ENCODE measurements at places on chromosomes 7 and 10.
A peak's percentile ranks its signal among the peaks of the same experiment; 100 is the strongest.

GRCh38 chr7:151762583-151763245 is 114.2 kb downstream of the PRKAG2 start:
- DNase-seq, result no peak

GRCh38 chr7:116252249-116252648 is 41.9 kb downstream of the TES start:
- DNase-seq, result no peak

DNA sequence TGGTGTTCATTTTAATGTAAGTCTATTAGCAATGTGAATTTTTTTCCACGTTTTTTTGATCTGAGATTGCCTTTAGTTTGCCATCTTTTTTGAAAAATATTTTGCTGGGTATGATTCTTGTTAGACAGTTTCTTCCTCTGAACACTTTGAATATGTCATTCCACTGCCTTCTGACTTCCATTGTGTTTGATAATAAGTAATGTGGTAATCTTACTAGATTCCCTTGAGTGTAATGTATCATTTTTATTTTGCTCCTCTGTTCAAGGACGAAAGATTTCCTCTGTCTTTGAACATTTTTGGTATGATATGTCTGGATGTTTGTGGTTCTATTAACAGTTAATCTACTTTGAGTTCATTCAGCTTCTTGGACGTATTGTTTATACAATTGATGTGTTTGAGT is 371.4 kb downstream of the SUGCT start:
- no peak for DNase-seq

DNA sequence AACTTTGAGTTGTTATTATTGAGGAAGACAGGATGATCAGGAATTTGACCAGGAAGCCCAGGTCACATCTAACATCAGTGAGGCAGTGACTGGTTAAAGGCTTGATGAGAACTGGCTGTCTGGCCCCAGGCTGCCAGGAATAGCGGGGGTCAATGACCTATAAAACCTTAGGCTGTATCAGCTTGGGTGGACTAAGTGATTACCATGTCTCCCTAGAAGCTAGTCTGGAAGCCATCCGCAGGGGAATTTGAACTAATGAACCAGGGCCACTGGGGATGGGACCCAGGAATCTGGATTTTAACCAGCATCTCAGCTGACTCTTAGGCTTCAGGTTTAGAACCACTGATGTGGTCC is 56.6 kb downstream of the BPGM start:
- no peak for DNase-seq

GRCh38 chr7:128104108-128104742 is 73.0 kb upstream of the LRRC4 start:
- DNase-seq, result no peak

DNA sequence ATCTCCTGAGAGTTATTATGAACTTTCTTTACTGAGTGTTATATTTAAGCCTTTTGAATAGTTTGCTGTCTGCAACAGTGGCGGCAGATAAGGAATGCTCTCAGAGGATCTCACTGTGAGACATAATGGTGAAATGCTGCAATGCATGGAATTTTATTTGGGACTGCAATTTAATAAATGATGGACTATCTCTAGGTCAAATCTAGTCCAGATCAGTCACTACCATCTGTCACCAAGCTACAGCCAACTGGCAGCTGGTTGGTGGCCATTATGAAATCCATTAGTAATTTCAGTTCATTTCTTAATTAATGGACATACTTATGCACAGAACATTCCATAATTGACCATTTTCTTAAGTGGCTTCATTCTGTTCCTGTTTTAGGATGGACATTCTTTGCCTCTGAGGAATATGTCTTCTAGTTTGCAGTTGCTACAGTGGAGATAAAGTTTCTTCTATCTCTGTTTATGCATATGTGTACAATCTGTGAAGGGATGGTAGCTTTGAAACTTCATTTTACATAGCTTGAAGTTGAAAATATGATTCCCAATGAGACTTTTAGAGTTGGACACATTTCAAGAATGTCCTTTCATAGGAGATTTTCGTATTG is 586.6 kb downstream of the SUGCT start:
- DNase-seq, result no peak

DNA sequence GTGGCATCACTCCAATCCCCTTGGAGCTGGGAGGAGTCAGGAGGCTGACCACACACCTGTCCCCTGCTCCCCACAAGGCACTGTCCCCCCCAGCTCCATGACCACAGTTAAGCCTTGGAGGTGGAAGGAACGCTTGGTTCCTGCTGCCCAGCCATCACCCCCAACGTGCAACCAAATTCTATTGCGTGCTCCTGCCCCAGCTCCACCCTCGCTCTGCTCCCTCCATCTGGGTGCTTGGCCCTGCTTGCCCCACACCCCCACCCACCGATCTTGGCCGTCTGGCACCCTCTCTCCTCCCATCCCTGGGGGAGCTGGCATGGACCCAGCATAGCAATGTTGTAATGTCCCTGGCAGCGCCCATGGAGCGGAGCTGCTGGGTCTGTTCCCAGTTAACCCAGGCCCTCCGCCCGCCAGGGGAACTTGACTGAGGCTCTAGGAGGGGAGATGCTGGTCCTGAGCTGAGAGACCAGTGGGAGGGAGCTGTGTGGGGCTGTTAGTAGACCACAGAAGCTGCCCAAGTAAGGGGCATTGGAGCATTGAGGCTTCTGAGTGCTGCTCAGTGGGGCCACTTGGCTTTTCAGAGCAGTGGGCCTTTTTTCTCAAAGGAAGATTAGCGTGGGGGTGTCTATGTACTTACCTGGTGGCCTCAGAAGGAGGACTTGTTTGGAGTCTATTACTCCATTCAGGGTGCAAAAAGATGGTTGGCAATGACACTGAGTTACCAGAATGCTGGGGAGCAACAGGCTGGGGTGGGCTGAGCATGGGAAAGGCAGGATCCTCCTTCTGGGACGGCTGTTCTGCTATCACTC is 1.1 kb downstream of the EPHB6 start:
- DNase-seq, result no peak

- no peak for DNase-seq
These were observed 51.9 kb downstream of the SEMA3A start for GRCh38 chr7:84142726-84143125.

DNA sequence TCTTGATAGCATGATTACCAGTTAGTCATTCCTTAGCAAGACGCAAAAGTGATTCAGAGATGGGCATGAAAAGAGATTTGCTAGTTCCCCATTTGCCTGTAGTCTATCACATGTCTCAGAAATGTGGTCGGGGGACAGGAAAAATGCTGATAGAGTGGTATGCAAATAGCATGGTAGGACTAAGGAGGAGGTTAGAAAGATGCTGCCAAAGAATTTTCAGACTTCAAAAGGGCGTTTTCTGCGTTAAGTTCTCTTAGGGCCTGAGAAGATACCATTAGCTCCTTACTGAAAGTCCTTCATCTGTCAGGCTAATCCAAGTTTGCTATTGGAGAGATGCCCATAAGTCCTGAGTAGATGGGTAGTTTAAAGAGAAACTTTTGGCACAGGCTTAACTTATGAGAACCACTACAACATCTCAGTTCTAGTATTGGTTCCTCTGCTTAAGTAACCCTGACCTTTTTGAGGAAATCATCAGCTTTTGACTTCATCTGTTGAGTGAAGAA is 2.7 kb downstream of the CALD1 start:
- no peak for DNase-seq

- DNase-seq, result no peak
These were observed 5.6 kb downstream of the SUFU start for GRCh38 chr10:102509387-102509786.

DNA sequence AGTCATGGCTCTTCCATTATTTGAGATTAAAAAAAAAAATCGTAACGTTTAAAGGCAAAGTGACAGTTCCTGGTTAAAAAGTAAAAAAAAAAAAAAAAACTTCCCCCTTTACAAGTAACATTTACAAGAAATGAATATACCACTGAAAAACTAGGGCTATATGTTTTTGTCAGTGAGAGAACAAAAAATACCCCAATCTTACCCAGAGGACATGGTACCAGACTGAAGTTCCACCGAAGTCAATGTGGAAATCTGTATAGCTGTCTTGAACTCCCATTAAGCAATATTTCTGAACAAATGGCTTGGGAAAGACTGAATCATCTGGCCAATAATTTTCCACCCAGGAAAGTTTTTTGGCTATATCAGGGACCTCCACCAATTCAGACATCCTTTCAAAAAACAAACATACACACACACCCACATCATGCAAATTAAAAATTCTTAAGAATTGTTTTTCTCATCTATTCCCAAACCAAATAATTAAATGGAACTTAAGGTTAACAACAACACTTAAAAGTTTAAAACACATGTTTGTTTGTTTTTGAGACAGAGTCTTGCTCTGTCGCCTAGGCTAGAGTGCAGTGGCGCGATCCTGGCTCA is 50.2 kb downstream of the KDM7A start:
- no peak for DNase-seq

GRCh38 chr7:108503112-108504026 is 22.6 kb downstream of the PNPLA8 start:
- no peak for DNase-seq

DNA sequence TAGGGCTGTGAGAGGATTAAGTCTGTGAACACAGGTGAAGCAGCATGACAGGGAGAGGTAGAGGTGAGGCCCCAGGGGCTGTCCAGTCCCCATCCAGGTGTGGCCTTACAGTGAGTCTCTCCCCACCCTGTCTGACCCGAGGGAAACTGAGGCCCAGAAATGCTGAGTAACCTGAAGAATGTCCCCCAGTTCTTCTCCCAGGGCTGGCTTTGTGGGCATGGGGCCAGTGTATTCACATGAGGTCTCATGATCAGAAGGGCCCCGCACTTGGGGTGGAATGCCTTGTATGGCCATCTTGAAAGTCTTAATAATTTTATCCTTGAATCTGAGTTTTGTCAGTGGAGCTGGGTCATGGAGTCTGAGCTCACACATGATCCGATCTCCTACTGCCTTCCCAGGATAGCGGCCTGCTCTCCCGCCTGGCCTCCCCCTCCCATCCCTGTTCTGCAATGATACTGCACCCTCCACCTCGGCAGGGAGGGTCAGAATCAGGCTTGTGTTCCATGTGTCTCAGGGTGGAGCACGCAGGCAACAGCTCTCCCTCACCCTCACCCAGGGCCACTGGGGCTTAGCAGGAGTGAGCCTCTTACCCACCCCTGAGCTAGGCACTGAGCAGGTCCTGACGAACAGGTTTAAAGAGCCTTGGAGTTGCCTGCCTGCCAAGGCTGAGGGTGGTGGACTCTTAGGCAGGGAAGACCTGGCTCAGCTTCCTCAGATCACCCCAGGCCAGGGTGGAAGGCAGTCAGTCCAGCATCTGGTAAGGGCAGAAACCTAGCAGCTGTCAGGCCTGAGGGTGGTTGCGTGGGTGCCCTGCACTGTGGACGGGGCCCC is 41.4 kb upstream of the NPFFR1 start:
- no peak for DNase-seq

- DNase-seq, result no peak
These were observed 47.6 kb downstream of the BPGM start for GRCh38 chr7:134694299-134694698.

DNA sequence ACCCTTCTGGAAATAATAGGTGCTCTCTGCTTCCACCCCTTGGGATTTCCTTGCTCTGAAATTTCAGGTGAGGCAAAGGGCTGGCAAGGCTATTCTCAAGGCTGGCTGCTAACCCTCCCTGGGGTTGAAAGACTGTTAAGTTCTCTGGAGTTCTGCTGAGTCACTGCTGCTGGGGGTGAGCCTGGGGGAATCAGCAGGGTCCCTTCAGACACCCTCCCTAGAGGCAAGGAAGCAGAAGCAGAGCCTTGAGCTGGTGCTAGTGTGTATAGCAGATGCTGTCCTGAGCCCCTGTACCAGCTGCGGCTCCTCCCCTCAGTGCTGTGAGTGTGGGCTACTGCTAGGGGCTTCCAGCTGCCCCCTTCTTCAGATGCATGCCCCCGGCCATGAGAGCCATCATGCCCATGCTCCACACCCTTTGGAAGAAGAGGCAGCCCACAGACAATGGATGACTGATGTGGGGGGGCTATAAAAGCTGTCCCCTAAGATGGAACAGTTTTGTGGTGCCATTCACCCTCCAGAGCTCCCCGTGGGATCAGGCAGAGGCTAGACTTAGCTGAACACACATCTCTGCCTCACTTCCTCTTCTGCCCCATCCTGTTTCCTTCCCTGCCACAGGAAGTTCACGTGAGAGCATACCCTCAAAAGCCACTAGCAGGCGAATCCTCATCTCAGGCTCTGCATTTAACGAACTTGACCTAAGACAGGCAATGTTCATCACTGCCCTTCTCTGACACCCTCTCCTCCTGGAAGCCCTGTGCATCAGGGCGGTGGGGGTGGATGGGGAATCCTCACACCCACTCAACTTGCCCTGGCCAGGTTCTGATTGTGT is 91.8 kb downstream of the SH3PXD2A start:
- DNase-seq, result no peak

GRCh38 chr10:58157076-58157766 is 110.5 kb downstream of the IPMK start:
- no peak for DNase-seq

DNA sequence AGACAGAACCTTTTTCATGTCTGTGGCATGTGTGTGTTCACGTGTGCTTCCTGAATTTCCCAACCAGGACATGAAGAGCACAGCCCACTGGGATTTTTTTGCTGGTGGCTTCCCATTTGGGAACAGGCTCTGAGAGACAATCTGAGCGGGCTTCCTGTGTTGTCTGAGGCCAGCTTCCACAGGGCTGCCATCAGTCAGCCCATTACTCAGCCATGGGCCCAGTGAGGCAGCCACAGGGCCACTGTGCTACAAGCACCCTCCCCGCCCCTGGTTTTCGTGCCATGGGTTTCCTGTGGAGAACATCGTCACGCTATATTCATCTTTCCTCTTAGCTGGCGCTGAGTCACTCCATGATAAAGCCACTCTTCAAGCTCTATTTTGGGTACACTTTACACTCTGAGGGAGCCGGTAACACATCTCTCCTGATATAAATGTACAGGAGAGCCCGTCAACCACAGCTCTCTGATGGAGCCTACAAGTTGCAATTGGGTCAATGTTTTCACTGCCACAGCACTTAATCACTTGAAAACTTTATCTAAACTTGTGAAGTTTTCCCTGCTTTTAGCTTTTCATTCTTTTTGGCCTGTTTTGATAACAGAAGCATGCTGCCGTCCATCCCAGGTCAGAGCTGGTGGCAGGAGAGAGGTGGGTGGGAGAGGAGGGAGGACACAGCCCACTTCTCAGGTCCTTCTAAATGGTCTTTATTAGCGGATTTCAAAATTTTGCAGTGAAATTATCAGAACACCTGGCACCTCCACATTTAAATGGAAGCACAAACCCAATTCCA is 96.9 kb downstream of the HIPK2 start:
- peak; percentile 65 for DNase-seq

DNA sequence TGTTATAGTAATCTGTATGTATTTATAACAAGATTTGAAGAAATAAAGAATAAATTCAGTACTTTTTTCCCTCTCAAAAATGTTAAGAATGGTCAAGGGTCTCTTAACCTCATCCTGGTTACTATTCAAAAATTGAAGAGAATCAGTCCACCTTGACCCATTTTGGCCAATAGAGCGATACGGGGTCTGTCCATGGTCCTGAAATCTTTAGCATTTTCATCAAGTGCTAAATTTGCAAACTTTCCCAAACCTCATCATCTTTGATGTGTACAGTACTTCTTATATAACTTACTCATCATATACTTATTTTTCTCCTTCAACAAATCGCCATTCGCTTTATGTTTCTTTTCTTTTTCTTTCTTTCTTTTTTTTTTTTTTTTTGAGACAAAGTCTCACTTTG is 23.6 kb downstream of the TMEM178B start:
- DNase-seq, result no peak

GRCh38 chr7:126569402-126569801 is 683.3 kb downstream of the GRM8 start:
- no peak for DNase-seq

GRCh38 chr10:86734207-86734988 is 22.0 kb upstream of the BMPR1A start:
- no peak for DNase-seq

Measured in NCI-H187 (cell line).